ENCODE measurements at places on chromosomes 6 and 20. TPM values are rescaled to one million over a fixed set of nuclear protein-coding genes. Genes with fewer than 3 reads are reported as not detected.

GRCh38 chr20:25081065-25081729 is 744 bp downstream of the VSX1 start:
- no peak overlapping the region for H3K27ac ChIP-seq
- no peaks in the 10 kb centered on the region for H3K27me3 ChIP-seq
- H3K36me3 ChIP-seq: no peaks in the 10 kb centered on the region

- no peaks in the 10 kb centered on the region for H3K36me3 ChIP-seq
- no peak overlapping the region for H3K27ac ChIP-seq
- H3K4me3 ChIP-seq: no peak overlapping the region
Measured at GRCh38 chr6:85892346-85892745, 249.7 kb upstream of the SYNCRIP start.

DNA sequence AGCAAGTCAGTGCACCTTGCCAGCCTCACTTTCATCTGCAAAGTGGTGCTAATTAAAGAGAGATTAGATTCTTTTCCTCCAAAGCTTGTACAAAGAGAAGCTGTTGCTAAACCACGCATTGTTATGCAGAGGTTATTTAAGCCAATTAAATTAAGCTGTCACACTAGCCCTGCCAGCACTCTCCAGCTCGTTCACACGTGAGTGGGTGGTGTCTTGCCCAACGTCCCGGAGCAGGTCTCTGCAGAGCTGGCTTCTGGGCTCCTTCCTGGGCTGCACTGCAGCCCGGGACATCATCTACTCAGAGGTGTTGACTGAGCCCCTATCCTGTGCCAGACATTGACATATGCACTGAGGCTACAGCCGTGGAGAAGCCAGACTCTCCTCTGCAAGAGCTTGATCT is 401.6 kb upstream of the SULF2 start:
- no peak for DNase-seq
- H3K36me3 ChIP-seq: no peaks in the 10 kb centered on the region
- no peak overlapping the region for H3K27ac ChIP-seq

- no peak overlapping the region for H3K27ac ChIP-seq
- no peaks in the 10 kb centered on the region for H3K27me3 ChIP-seq
- H3K4me1 ChIP-seq: no peaks in the 10 kb centered on the region
Measured at GRCh38 chr20:3248167-3248992, 9.4 kb upstream of the SLC4A11 start.

The ZBTB2 gene
- total RNA-seq: 10.4 TPM

Measured in aorta (tissue), 5 donors.